ENCODE measurements at places on chromosomes 3 and 15.

DNA sequence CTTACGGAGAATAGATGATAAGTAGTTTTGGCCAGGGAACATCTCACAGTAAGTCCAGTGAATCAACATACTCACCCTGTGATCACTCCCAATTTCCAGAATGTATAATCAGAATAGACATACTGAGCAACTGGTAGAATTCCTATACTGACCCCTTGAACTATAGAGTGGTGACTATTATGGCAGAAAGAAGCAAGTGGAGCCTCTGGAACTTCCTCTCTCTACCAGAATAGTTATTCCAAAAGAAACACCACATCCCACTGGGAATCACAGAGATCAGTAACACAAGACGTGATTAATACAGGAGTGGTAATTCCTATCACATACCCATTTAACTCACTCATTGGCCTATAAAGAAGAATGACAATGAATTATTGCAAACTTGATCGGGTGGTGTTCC, 50.1 kb upstream of the TRIM42 start:
- no peak for DNase-seq

DNA sequence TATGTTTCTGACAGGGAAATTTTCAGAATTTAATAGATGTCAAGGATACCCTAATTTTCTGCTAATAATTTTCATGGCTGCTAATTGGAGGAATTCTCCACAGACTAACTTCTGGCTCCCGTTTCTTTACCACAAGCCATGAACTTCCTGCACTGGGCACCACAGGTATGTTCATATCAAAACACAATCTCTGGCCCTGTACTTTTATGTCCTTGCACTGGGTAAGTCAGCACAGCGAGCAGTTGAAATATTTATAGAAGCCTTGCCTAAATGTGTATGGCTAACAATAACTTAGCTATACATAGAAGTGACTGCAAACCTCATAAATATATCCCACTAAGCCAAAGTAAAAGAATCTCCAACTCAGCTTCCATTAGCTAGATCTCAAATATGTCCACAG, 246.9 kb downstream of the ZIC1 start:
- DNase-seq = no peak

DNA sequence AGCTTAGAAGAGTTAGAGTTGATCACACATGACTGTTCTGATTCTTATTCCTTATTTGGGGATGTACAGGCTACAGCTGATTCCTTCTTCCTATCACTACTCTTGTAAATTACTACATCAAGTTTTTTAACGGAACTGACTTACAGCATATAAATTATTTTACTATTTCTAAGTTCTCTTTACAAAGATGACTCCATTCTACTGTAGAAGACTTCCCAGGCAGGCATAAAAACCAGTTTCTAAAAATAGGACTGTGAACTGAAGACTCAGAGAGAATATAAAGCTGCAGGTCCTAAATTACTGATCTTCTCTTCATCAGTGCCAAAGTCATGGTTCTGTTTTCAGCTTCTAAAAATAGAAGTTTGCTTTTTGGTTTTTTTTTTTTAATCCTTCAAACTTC, 38.9 kb downstream of the ANO10 start:
- DNase-seq = no peak

DNA sequence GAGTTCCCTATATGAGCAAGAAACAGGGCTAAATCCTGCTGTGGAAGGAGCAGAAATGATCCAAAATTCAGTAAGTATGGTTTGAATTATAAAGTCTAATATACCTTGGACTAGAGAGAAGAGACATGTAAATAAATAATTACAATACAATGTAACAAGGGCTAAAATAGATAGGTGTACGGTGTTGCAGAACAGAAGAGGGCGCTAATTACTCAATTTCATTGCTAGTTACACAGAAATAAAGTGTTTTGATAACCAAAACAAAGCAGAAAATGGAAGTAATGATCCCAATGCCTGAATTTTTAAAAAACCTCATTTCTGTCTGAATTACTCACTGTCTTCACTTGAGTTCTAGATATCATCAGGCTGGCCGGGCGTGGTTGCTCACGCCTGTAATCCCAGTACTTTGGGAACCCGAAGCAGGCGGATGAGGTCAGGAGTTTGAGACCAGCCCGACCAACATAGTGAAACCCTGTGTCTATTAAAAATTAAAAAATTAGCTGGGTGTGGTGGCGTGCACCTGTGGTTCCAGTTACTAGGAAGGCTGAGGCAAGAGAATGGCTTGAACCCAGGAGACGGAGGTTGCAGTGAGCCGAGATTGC, 8.3 kb upstream of the PLCH1 start:
- DNase-seq = no peak

DNA sequence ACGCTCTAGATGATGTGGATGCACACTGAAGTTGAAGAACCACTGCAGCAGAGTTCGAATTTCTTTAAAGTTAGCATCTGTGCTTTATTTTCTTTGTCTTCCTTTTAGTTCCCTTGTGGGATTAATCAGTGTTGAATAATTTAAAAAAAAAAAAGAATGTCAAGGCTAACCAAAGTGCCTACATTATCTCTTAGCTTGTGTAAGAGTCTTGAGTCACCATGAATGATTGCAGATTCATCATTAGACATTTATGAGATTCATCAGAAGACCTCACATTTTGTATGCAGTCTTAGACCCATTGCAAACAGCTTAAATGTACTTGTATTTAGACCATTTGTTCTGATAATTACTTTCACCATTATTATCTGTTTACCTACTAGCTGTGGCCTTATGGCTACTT, 182.2 kb downstream of the FNDC3B start:
- DNase-seq = no peak

DNA sequence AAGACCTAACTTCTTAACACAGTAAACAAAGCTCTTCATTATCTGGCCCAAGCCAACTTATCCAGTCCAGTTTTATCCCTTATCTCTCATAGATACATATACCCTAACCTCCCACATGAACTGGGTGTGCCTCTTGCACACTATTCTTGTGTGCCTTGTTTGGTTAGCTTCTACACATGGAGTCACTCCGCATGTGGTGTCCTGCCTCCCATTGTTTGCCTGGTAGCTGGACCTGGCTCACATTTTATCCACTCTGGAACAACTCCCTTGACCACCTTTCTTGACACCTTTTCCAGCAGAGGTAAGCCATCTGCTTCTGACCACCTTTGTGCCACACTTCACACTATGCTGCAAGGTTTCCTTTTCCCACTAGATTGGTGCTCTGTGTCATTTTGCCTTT, 15.2 kb downstream of the TIPARP start:
- DNase-seq = no peak

- DNase-seq = no peak
These were observed 10.3 kb upstream of the ZMAT3 start for GRCh38 chr3:179081885-179082284.

Data from activated T-helper 9 cell treated with anti-CD3 and anti-CD28 coated beads, Interleukin-2, amount 50 U/mL, for 16 hours (primary cell).